ENCODE measurements at places on chromosomes 4 and X. TPM values are rescaled to one million over a fixed set of nuclear protein-coding genes. Genes with fewer than 3 reads are reported as not detected.

NWD2 gene
- total RNA-seq = not detected

ERAS gene
- total RNA-seq = not detected

GYG2 gene
- not detected for total RNA-seq

GRCh38 chrX:154819771-154820341 is 14.6 kb upstream of the MPP1 start:
- no peak for DNase-seq

DNA sequence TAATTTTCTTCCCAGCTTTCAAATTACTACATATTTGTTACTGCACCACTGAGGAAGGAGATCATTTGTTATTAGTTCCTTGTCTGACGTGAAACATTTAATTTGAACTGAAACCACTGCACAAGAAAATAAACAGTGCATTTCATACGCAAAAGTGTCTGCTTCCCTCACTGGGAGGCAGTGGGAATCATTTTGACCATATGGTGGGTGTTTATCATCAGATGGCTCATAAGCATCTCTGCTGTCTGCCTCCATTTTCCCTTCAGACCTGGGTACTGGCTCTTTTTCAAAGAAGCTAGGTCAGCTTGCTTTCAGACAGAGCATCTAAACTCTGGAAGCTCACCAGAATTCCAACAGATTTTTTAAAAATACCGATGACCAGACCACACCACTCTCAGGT is 135.2 kb downstream of the PCDH19 start:
- no peak for DNase-seq

DNA sequence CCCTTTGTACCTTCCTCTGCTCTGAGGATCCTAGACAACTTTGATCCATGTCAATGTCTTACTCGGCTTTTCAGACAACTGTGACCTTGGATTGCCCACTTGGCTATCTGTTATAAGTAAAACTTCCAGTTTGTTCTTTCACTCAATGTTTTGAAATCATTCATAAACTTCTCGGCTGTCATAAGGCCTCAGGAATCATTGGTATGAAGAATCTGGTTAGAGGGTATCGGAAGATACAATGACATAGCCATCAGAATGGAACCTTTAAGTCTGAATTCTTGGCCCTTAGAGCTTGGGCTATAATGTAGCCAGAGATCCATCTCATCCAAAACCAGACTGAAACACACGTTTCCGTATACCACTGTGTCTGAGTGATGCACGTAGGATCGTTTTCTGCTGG is 59.0 kb upstream of the WDR1 start:
- no peak for DNase-seq

GRCh38 chr4:183773790-183774189 is 114.7 kb downstream of the TRAPPC11 start:
- no peak for DNase-seq

- no peak for DNase-seq
Measured at GRCh38 chr4:62618042-62618441, 1417.9 kb downstream of the ADGRL3 start.

DNA sequence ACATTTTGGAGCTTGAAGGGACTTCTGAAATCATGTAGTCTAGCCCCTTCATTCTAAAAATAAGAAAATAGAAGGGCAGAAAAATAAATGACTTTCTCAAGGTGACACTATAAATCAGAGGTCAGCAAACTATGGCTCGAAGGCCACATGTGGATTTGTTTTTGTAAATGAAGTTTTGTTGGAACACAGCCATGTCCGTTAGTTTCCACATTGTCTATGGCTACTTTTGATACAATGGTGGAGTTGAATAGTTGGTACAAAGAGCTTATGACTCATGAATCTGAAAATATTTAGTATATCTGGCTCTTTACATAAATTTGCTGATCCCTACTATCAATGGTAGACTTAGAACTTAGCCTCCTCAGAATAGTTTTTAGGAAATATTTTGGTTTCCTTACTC is 302.4 kb upstream of the PRPS2 start:
- DNase-seq = no peak

- DNase-seq = no peak
Measured at GRCh38 chr4:24260133-24260715, 324.1 kb downstream of the DHX15 start.

DNA sequence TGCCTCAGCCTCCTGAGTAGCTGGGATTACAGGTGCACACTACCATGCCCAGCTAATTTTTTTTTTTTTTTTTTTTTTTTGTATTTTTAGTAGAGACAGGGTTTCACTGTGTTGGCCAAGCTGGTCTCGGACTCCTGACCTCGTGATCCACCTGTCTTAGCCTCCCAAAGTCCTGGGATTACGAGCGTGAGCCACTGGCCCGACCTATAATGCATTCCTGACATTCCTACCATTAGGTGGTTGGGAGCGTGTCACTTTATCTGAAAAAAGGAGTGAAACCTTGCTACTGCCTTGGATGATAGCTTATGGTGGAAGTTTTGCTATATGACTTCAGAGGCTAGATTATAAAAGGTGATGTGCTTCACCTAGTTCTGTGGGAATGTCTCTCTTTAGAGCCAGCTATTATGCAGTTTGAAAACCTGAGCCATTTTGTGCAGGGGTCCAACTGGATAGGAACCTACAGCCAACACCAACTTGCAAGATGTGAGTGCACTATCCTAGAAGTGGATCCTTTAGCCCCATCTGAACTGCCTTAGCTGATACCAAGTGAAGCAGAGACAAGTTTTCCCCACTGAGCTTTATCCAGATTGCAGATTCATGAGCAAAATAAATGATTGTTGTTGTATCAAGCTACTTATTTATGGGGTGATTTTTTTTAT is 29.8 kb upstream of the EMCN start:
- DNase-seq = no peak

NUDT11 gene
- 3.6 TPM for total RNA-seq

GABRE gene
- not detected for total RNA-seq

- no peak for DNase-seq
Measured at GRCh38 chr4:2127609-2128332, 68.6 kb downstream of the NAT8L start.

PPEF1 gene
- not detected for total RNA-seq

DNA sequence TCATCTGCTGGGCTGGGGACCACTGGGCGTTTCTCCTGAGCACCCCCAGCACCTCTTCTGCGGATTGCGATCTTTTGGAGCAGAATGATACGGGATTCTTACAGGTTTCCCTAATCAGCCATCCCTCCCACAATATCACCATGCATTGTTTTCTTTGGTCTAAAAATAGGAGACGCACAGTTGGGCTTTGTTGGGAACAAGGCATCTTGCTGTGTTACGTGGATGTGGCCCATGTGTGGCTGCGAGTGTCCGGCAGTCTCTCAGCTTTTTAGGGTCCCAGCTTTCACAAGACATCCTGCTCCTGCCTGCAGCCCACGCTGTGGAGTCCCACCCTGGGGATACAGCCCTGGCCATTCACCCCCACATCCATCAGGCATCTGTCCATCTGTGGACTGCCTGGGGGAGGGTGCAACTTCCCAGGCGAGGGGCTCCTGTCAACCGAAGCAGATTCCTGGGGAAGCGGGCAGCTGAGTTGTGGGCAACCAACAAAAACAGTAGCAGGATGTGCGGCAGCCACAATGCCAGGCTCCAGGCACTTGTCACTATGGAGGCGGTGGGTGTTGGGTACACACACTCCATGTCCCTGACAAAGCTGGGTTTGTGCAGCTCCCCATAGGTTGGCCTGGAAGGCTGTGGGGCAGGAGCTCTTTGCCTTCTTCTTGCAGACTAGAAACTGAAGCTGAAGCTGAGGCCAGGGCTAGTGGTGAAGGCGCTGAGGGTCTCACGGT is 185.5 kb upstream of the PSAPL1 start:
- no peak for DNase-seq

DNA sequence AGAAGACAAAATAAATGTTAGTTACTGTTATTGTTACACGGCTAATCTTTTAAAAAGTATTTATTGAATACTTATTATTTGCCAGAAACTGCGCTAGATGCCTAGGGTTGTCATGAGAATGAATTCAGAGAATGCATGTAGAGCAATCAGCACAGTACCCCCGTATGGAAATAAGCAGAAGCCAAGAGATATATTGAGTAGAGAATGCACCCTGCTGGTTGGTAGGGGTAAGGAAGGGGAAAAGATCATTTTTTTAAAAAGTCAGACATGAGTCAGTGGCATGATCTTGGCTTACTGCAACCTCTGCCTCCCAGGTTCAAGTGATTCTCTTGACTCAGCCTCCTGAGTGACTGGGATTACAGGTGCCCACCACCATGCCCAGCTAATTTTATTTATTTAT is 13.1 kb upstream of the DRP2 start:
- DNase-seq = peak; percentile 56

CXCL10 gene
- 4.3 TPM for total RNA-seq

DNA sequence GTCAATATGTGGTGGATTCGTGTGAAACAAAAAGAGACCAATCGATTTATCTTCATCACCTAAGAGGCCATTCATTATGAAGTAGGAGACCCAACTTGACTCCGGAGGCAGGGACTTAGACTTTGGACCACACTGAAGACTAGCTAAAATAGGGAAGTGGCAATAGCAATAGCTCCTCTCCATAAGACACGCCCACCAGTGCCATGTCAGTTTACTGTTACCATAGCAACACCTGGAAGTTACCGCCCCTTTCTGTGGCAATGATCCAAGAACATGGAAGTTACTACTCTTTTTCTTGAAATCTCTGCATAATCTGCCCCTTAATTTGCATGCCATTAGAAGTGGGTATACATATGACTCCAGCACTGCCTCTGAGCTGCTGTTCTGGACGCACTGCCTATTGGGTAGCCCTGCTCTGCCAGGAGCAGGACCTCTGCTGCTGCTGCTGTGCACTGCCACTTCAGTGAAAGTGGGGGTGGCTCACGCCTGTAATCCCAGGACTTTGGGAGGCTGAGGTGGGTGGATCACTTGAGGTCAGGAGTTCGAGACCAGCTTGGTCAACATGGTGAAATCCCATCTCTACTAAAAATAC is 163.2 kb downstream of the PRKX start:
- DNase-seq = no peak

GRCh38 chrX:7993873-7994272 is 66.7 kb upstream of the PNPLA4 start:
- DNase-seq = no peak

- DNase-seq = no peak
Measured at GRCh38 chr4:58368221-58368620, 1258.0 kb upstream of the IGFBP7 start.

GSTCD gene
- total RNA-seq = 17.5 TPM

GRCh38 chr4:165711912-165712311 is 161.1 kb upstream of the TLL1 start:
- DNase-seq = no peak

GRCh38 chr4:58475097-58475496 is 1364.9 kb upstream of the IGFBP7 start:
- no peak for DNase-seq

- no peak for DNase-seq
Measured at GRCh38 chr4:41256740-41257256, at the start of gene UCHL1. Gene UCHL1 (plus strand): TSS chr4:41256928. CDS start chr4:41256977, 49 bp downstream.

DNA sequence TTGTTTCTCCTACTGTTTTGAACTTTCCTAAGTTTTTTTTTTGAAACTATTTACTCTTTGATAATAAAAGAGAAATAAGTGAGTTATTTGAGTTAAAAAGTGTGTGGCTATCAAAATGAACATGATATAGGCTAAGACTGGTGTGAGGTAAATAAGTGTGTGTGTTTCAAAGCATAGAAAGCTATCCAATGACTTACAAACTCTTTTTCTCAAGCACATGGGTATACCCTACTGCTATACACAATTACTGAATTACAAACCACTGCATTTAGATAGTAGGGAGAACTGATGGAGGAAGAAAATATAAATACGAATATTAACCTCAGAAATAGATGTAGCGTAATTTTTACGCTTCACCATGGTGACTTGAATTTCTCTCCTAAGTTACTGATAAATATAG is 305.8 kb upstream of the ANXA10 start:
- no peak for DNase-seq

DNA sequence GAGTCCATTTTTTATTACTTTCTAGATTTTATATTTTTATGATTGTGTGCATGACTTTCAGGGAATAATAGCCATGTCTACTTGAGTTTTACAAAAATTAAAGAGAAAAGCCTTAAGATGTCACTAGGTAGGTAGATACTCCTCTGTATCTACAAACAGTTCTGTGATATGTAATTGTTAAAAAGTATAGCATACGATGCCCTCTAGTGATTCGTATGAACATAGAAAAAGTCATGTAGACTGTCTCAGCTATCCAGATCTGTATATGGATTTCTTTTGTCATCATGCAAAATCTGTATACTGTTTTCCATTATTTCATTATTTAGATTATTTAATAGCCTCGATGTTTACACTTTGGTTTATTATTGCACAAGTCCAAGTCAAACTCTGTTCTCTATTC is 856.6 kb downstream of the CENPC start:
- no peak for DNase-seq

DNA sequence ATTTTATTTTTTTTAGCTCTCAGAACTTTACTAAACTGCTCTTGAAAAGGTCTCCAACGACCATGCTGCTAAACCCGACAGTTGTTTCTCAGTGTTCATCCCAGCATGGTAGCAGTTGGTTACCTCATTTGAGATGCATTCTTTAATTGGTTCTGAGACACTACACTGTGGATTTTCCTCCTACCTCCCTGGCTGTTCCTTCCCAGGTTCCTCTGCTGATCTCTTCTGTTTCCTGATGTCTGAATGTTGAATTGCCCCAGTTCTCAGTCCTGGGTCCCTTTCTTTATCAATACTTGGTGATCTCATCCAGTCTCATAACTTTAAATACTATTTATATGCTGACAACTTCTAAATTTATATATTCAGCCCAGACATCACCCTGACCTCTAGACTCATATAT is 19.1 kb upstream of the TMEM165 start:
- DNase-seq = no peak

PARM1 gene
- total RNA-seq = not detected

DNA sequence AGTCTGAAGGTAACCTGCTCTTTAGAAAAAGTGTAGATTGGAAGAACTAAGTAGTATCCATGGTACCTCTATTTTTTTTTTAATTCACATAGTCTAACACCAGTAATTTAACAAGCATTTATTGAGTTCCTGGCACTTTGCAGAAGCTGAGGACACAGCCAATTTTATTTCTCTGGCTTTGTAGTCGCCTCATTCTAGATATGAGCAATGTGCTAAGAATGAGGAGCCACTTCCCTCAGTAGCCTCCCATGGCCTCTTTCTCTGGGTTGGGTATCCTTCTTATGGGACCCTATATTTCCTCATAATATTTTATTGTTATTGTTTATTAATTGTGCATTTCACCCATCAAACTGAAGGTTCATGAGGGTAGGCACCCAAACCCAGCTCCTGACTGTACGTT is 67.6 kb downstream of the ENPEP start:
- no peak for DNase-seq

DNA sequence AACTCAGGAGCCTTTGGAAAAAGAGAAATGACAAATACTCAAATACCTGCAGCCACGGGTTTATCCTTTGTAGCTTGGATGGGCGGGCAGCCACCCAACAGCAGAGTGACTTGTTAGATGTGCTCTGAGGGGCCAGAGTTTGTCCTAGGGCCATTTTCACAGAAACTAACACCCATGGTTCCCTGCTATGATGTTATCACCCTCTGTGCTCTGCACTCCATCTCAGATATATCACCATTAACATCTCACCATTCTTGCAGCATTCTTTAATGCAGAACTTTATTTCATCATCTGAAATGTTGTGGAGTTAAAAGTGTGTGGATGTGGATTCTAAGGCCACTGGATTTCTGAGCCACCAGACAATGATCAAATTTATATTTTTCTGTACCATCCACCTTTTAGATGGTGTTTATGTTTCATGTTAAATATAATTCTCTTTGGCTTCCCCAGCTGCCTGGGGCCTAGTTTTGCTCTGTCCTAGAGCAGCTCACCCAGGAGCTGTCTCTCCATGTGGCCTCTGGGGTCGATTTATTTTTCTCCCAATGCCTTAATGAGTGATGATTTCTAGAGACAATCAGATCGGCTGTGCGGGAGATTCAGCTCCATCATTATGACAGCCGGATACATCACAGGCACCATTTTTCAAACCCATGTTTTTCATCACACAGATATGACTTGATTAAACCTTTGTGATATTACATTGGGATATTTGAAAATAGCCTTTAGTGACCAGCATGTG is 380.8 kb downstream of the BCOR start:
- no peak for DNase-seq

Measured in activated CD4-positive, alpha-beta T cell treated with anti-CD3 and anti-CD28 coated beads, Interleukin-2, amount 10 ng/mL, durations not matched to agents 24 days and 14 days (primary cell).